Cerebellar cortex (tissue), 1 donor: ENCODE measurements at places on chromosomes 12 and 14.

GRCh38 chr12:130880411-130880885, 8.6 kb downstream of the RAN start:
- DNase-seq = no peak

GRCh38 chr14:104282332-104283196, 144.2 kb downstream of the KIF26A start:
- no peak for DNase-seq

GRCh38 chr14:82113007-82113406, 579.4 kb upstream of the SEL1L start:
- no peak for DNase-seq

DNA sequence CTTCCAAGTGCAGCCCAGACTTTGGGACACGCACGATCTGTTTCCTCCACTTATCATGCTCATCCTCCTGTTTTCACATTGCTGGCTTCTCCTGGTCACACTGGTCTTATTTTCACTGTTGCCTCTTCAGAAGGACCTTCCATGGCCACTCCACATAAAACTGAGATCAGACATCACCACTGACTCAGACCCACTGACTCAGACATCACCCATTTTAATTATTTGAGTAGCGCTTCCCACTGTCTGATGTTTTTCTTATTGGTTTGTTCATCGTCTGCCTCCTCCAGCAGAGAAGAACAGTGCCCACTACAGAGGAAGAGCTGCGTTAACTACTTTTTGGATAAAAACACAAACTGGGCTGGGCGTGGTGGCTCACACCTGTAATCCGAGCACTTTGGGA, 270.5 kb upstream of the PWP1 start:
- DNase-seq = no peak

DNA sequence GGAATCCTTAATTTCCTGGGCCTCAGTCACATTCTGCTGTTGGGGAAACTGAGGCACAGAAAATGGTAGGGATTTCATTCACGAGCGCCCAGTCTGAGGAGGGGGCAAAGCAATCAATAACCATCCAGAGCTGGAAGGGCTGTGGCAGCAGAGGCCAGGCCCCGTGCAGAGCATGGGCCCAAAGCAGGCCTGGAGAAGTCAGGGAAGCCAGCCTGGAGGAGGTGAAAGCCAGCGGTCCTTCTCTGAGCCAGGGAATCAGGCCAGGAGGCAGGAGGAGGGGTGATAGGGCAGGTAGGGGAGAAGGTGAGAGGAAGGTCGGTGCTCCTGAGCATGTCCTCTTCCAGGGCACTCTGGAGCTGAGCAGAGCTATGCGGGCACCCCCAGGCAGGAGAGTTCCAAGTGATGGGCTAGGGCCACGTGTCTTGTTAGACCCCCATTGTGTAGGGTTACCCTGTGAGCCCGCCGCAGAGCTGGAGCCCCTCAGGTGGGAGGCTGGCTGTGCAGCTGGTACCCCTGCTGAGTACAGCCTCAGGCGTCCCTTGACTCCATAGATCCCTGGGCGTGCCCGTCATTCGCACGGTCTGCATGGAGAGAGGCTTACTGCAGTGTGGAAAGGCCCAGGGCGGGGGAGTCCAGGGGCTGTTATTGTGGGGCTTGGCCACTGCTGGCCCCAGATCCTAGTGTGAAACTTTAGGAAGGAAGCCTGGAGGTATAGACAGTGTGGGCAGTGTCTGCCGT, 4.8 kb downstream of the TNFAIP2 start:
- DNase-seq = no peak

DNA sequence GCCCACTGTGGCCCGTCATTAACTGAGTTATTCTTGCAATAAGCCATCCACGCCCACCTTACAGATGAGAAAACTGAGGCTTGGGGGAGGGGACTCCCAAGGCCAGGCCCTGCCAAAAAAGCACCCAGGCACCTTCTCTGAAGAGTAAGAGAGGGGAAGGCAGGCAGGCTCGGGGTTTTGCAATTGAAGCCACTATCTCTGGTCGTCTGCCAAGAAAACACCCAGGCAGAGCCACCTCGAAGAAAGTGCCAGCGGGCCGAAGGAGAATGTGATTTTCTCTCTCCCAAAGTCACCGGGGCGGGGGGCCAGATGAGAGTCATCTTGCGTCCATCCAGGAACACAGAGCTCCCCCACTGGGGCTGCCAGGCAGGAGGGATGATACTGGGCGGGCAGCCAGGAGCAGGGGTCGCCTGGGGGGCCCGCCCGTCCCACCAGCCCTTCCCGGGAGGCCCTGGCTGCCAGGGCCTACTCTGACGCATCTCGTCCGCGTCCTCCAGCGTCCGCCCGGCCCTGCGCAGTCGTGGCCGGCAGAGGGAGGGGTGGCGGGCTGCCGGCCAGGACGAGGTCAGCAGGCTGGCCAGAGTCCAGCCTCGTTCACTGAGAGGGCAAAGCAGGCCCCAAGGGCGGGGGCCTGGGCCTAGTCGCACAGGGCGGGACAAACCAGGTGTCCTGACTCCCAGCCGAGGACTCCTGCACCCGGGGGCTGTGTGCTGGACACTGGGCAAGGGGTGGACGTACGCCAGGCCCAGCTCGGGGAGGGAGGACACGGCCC, 74.3 kb downstream of the RFLNA start:
- DNase-seq = no peak
